NCI-H748 treated with DMSO at 0.1 percent for 48 hours (cell line): ENCODE measurements at places on chromosomes 7 and 10.

GRCh38 chr10:107915215-107915610, 750.7 kb upstream of the SORCS1 start:
- no peak for DNase-seq

DNA sequence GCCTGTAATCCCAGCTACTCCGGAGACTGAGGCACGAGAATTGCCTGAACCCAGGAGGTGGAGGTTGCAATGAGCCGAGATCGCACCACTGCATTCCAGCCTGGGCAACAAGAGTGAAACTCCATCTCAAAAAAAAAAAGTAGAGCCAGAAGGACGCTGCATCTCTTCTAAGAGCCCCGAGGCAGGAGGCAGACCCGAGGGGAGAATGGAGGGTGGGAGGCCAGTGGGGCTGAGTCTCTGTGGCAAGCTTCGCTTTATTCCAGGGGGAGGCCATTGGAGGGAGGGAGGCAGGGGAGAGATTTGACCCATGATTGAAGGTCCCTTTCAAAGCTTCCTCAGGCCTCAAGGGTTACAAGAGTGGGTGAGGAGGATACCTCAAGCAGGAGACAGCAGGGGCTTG, 18.7 kb downstream of the TTYH3 start:
- DNase-seq: no peak

- DNase-seq: peak; percentile 51
Observed at GRCh38 chr7:22726907-22727713, at the start of gene IL6. Gene IL6, plus strand, starts transcription at chr7:22727200. Its CDS starts 63 bp downstream, at chr7:22727263.

- DNase-seq: no peak
Observed at GRCh38 chr7:55061726-55062499, 43.1 kb downstream of the EGFR start.

- no peak for DNase-seq
Observed at GRCh38 chr10:89940076-89940475, 238.7 kb downstream of the KIF20B start.

GRCh38 chr7:13965077-13965476, 24.4 kb downstream of the ETV1 start:
- no peak for DNase-seq

DNA sequence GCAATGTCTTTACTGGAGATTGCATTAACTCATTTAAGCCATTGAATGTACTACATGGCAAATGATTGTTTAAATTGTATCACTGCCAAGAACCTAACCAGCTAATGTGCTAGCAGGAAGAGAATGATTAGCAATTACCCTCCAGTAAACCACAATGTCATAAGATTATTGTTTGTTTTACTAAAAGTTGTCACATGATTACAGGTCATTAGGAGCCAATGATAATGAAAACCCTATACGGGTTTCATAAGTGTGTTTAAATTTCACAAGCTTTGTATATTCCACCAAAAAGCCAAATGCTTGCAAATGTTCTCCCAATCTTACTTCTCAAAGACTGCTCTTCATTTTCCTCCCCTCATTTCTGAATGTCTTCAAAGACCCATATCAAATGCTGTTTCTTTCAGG, 76.5 kb upstream of the PPP1R3C start:
- peak; percentile 79 for DNase-seq

DNA sequence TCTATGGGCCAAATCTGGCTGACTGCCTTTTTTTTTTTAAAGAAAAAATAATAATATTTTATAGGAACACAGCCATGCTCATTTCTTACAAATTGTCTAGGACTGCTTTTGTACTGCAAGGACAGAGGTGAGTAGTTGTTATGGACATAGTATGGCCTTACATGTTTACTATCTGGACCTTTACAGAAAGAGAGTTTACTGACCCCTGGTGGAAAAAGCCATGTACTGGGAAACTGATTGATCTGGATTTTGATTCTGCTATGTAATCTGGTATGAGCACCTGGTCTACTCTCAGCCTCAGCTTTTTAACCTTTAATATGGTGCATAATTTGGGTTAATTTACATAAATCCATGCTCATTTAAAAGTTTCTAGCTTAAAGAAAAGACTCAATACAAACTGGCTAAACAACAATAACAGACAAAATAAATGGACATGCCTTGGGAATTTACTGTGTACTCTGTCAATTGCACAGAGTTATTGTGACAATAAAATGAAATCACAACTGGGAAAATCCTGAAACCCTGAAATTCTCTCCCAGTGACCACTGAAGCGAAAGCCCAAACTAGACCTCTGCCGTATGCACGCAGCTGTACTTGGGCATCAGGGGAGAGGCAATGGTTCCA, 260.7 kb downstream of the BMPER start:
- DNase-seq: no peak

DNA sequence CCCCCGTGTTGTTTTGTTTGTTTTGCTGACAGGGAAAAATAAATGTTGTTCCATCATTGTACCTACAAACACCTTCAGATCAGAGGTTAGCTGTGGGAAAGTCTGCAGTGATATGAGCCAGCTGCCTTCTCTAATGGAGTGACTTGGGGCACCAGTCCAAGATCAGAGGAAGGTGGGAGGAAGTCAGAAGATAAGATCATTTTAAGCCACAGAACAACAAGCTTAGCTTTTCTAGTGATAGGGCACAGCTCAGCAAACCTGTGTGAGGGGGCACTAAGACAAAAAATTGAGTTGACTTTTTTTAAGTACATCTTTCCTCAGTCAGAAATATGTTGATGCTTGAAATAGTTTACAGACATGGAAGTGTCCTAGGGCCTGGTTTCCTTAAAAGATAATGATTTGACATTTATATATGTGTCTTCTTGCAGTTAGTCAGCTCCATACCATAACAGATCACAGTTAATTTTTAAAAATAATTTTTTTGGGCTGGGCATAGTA, 240.3 kb upstream of the KAT6B start:
- no peak for DNase-seq

DNA sequence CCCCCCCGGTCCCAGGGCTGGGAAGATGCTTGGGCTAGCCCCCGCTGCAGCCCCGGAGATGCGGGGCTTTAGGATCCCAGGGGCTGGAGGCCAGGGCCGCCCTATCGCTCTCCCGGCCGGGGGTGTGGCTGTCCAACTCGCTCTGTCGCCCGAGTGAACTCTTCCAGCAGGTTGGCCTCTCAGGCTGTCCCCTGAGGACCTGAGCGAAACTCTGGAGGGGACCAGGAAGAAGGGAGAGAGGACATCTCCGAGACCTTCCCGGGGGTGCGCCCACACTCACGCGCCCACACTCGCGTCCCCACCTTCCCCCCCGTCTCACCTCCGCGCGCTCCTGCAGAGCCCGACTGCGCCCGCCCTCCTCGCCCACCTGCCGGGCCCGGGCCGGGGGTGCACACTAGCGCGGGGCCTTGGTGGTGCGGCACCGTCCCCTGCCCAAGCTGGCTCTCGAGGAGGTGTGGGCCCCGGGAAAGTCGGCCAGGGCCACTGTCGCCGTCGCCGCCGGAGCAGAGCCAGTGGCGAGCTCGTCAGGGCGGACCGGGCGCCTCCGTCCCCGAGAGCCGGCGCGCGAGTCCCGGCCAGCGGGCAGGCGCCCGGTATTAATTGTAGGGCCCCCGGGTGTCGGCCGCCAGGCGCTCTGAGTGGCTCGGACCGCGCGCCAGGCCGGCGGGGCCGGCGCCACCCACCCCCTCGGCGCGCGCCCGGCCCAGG, 101.7 kb upstream of the SVIL start:
- no peak for DNase-seq

DNA sequence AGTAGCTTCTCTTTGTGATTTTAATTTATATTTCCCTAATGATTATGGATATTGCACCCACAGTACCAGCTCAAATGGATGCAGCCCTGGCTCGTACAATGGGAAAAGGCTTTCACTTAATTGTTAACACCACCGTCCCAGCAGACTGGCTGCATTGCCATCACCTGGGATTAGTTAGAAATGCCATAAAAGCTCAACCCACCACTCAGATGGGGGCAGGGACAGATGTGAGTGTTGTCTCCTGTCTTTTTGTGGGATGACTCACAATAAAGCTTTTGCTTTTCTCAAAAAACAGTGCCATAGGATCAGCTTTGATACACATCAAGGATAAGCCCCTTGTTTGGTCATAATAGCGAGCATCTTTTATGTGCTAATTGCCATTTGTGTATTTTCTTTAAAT, 729.1 kb downstream of the TNS3 start:
- DNase-seq: no peak

DNA sequence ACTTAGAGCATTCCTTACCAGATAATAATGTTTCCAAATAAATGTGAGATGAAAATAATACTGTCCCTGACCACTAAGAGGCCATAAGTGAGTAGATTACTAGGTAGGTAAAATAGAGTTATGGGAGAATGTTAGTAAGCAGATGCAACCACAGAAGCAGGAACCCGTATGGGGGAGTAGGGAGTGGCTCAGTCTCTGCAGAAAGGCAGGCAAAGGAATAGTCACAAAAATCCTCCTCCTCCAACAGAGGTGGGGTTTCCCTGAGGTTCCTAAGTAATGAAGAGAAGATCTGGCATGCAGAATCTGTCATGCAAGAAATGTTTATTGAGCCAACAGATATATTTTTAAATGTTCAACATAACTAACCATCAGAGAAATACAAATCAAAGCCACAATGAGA, 9.0 kb upstream of the YAE1 start:
- no peak for DNase-seq

GRCh38 chr10:78470267-78471103, 436.8 kb downstream of the RPS24 start:
- DNase-seq: peak; percentile 58

DNA sequence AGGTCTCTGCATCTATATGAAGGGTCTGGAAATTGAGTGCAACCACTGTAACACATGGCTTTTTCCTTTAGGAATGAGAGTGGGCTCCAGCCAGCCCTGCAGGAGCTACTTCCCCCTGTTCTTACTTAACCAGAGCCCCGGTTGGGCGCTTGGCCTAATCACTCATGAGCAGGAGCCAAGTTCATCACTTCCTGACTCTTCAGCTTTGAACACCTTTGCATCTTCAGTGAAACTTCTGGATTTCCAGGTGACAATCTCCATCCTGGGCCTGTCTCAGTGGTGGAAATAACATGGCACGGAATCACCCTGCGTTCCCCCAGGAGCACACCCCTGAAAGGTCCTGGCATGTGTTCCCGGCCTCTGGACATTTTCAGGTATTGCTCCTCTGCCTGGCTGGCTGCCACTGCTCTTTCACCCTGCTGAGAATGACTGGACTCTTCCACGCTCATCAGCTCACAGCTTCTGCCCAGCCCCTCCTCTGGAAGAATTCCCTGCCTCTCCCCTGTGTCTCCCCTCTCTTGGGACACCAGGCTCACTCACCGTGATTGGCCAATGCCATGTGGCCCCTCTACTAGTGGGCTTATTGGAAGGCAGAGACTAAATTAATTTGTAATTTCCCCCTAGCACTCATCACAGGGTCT, 229.1 kb upstream of the GRB10 start:
- no peak for DNase-seq

GRCh38 chr7:79951415-79951814, 183.2 kb upstream of the GNAI1 start:
- no peak for DNase-seq

- no peak for DNase-seq
Observed at GRCh38 chr10:68192113-68192512, 39.8 kb downstream of the ATOH7 start.

DNA sequence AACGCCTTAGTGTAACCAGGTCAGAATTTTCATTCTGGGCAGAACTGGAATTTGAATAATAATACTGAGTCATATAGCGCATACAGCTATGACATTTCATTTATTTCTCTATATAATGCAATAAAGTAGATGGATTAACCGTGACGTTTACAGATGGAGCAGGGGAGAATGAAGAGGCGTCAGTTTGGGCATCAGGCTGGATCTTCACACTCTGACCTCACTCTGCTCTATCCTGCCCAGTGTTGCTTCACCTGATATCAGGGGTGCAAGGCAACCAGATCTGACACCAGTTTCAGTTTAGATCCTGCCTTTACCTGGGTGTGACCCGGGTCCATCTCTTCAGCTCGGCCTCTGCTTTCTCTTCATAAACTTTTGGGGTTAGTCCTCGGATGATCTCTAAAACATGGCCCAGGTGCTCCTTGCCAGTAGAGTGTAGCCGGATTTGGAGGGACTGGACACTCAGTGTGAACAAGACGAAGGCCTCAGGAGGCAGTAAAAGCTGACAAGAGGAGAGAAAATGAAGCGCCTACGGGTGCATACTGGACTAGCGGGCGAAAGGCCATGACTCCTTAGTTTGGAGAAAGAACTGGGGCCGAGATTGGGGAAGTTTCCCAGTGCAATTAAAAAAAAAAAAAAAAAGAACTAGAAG, 1.4 kb upstream of the ZYX start:
- no peak for DNase-seq

DNA sequence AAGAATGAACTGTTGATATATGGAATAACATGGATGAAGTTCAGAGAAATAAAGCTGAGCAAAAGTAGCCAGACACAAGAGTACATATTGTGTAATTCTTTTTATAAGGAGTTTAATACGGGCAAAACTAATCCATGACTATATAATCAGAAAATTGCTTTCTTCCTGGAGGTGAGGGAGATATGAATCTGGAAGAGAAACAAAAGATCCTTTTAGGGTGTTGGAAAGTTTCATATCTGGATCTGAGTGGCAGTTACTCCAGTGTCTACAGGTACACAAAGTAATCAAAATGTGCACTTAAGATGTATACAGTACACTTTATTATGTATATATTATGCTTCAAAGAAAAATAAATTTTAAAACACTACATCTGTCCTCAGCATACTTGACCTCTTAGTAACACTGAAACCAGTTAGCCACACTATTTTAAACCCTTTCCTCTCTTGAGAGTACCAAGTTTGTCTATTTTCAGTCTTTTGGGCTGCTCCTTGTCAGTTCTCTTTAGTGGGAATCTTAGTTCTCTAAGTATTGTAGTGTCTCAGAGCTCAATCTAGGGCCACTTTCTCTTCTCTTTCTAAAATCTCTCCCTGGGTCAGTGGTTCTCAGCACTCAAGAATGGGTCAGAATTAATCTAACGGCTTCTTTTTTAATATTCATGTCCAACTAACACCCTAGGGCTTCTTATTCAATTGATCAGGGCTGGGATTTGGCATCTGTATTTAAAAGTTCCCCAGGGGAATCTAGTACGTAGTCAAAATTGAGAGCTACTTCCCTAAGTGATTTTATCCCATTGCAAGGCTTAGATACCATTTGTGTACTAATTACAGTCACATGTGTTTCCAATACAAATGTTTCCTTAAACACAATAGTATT, 4.3 kb upstream of the LIPF start:
- no peak for DNase-seq

- DNase-seq: no peak
Observed at GRCh38 chr10:116868722-116869121, 19.4 kb downstream of the ENO4 start.

- no peak for DNase-seq
Observed at GRCh38 chr7:32070406-32071360, at the start of gene PDE1C. Gene PDE1C, minus strand, starts transcription at chr7:32070407.

- no peak for DNase-seq
Observed at GRCh38 chr10:25175527-25176420, 973 bp downstream of the GPR158 start.

GRCh38 chr10:118504467-118505205, 90.8 kb downstream of the PRLHR start:
- DNase-seq: peak; percentile 54

- DNase-seq: no peak
Observed at GRCh38 chr7:149423449-149424110, 37.3 kb downstream of the ZNF777 start.
